HCEC 1CT (cell line): ENCODE measurements at places on chromosomes 3 and 15.

DNA sequence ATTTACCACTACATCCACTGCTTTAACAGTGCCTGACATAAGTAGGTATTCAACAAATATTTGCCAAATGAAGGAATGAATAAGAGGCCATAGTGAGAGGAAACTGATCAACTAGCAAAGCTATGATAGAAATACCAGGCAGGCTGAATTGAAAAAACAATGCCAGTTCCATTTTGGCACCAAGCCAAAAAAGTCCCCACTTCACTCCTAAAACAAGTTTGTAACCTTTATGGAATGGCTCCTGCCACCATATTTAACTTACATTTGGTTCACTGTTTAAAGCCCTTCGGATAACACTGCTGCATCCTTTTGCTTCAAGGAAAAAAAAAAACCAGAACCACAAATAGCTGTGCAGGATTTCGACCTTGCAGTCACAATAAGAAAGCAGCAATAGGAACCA lies 166.1 kb downstream of the FRMD5 start:
- no peak for DNase-seq

GRCh38 chr3:134483195-134483900 lies 2.4 kb downstream of the ANAPC13 start:
- peak; percentile 91 for DNase-seq

DNA sequence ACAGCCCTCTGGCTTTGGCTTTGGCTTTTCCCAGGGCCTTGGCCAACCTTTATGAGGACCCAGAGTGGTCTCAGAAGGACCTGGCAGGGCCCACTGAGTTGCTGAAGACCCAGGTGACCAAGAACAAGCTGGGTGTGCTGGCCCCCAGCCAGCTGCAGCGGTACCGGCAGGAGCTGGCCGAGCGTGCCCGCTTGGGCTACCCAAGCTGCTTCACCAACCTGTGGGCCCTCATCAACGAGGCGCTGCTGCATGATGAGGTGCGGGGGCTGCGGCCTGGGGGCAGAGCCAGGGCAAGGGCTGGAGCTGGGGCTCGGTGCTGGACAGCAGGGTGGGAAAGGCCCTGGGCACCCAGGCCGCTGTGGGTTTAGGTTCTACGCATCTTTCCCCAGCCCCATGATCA lies 6.2 kb downstream of the PLA2G4B start:
- no peak for DNase-seq

GRCh38 chr3:144770915-144771351 lies 799.3 kb downstream of the DIPK2A start:
- DNase-seq = peak; percentile 54

GRCh38 chr3:192636517-192637444 lies 90.6 kb downstream of the FGF12 start:
- no peak for DNase-seq

- DNase-seq = no peak
These were observed 35.2 kb downstream of the ZNF710 start for GRCh38 chr15:90036343-90036742.

- peak; percentile 81 for DNase-seq
These were observed 452.8 kb downstream of the FOXP1 start for GRCh38 chr3:71130471-71131374.

DNA sequence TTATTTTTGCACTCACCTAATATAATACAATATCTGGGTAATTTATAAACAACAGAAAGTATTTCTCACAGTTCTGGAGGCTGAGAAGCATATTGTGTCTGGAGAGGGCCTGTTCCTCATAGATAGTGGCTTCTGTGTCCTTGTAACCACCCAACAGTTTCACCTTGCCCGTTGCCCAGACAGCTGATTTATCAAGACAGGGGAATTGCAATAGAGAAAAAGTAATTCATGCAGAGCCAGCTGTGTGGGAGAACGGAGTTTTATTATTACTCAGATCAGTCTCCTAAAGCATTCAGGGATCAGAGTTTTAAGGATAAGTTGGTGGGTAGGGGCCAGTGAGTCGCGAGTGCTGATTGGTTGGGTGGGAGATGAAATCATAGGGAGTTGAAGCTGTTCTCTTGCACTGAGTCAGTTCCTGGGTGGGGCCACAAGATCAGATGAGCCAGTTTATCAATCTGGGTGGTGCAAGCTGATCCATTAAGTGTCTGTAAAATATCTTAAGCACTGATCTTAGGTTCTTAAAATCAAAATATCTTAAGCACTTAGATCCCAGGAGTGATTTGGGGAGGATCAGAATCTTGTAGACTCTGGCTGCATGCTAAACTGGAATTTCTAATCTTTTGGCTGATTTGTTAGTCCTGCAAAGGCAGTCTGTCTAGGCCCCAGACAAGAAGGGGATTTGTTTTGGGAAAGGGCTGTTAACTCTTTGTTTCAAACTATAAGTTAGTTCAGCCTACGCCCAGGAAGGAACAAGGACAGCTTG lies 33.9 kb upstream of the C15orf39 start:
- DNase-seq = peak; percentile 69

DNA sequence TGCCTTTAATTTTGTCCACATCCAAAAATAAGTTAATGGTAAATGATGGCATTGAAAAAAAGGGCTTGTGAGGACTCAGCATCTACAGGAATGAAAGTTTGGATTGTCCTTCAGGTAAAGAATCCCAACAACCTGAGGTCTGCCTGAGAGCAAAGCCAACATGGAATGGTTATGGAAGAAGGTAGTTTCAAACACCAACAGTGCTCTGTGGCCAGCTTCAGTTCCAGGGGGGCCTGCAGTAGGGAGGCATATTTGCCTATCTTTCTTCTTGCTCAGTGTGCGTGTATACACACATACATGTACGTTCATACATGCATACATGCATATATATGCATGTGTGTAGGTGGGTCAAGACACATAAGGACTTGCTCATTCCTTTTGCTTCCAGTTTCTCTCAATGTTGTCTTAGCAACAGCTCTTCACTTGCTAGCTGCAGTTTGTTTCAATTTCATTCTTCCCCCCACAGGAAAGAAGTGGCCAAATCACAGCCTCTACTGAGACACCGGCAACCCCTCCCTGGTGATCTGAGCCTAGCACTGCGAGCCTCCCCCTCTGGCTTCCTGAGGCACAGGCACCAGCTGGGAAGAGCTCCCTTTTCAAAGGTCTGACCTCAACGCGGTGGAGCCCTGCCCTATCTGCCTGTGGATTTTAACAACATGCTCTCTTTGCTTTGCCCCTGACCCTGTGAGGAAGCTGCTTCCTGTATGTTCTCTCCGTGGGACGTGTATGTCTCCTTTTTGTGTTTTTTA lies 146.2 kb downstream of the KLF13 start:
- DNase-seq = peak; percentile 29

DNA sequence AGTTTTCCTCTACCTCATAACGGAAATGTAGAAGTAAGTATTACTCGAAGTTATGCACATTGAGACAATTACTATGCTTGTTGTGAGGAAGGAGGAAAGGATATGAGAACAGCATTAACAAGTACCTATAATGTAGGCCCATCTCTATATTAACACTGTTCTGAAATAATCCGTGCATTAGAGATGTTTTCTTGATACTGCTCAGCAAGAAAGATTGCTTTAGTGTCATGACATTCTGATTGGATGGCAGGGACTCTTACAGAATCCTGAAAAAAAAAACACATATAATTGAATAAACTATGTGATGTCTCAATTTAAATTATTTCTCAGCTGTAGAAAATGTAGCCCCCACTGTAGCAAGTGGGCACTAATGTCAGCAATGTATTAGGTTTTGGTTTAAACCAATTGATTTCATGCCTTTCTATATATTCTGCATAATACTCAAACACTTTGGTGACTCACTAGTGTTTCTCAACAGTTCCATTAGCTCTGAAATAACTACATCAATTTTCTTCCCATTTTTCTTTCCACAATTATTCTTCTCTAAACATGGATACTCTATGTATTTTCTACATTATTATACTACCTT lies 598.3 kb upstream of the BCHE start:
- no peak for DNase-seq

DNA sequence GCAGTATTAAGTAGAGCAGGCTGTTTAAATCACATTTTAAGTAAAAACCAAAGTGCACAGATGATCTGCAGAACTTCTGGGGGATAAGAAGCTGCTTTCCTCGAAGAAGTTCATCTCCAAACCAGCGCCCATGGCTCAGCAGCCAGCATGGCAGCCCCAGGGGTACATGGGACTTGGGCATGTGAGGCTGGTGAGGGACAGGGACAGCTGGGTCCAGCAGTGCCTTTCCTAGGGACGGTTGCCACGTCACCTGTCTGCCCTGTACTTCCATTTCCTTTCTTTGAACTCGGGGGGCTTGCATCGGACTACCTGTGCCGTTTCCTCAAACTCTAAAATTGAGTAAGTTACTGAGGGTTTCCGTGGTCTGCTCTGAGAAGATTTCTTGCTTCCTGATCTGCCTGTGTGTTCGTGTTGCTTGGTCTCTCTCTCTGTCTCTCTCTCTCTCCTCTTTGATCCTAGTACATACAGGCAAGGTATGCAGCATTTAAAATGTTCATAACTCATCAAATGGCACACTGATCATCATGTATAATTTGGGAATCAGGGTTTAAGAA lies 67.6 kb downstream of the IGF1R start:
- no peak for DNase-seq

GRCh38 chr3:104526901-104527401 lies 839.8 kb upstream of the ALCAM start:
- DNase-seq = no peak

DNA sequence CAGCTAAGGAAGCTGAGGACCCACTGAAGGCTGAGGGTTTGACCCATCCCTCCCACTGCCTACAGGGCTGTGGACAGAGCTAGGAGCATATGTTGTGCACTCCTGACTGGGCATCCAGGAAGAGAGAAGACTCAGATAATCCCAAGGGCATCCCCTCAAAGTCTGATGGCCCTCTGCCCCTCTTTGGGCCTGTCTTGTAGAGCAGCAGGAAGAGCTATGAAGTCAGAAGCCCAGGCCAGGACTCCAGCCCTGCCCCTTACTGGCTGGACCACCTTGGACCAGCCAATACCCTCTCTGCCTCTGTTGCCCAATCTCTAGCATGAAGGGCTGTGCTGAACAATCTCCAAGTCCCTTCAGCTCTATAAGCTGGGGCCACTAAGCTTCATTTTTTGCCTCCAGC lies 210.8 kb downstream of the RPLP1 start:
- no peak for DNase-seq

DNA sequence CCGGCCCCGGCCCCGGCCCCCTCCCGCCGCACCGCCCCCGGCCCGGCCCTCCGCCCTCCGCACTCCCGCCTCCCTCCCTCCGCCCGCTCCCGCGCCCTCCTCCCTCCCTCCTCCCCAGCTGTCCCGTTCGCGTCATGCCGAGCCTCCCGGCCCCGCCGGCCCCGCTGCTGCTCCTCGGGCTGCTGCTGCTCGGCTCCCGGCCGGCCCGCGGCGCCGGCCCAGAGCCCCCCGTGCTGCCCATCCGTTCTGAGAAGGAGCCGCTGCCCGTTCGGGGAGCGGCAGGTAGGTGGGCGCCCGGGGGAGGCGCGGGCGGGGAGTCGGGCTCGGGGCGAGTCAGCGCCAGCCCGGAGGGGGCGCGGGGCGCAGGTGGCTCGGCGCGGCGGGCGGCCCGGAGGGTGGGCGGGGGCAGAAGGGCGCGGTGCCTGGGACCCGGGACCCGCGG lies 352 bp downstream of the CHRD start:
- peak; percentile 9 for DNase-seq

- no peak for DNase-seq
These were observed 40.7 kb upstream of the POLG start for GRCh38 chr15:89375093-89376005.

- DNase-seq = no peak
These were observed 553 bp upstream of the SEC22A start for GRCh38 chr3:123201223-123201556.

DNA sequence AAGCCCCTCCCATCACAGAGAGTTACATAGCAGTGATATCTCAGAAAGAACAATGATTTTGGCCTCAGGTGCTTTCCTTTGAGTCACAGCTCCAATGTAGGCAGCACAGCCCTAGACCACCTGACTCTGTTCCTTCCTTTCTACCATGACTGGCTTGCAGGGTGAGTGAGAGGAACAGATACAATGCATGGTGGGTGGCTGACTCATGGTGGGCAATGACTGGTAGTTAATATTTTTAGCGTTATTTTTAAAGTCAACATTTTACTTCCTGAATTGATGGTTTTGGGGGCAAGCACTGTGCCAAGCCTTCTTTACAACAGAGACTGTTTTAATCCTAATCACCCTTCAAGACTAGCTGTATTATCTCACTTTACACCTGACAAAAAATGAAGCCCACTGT lies 32.8 kb upstream of the ST3GAL6 start:
- DNase-seq = no peak

- DNase-seq = peak; percentile 52
These were observed 93.9 kb downstream of the RBPMS2 start for GRCh38 chr15:64681424-64682024.

GRCh38 chr15:101062471-101063171 lies 143.5 kb downstream of the LRRK1 start:
- DNase-seq = no peak

DNA sequence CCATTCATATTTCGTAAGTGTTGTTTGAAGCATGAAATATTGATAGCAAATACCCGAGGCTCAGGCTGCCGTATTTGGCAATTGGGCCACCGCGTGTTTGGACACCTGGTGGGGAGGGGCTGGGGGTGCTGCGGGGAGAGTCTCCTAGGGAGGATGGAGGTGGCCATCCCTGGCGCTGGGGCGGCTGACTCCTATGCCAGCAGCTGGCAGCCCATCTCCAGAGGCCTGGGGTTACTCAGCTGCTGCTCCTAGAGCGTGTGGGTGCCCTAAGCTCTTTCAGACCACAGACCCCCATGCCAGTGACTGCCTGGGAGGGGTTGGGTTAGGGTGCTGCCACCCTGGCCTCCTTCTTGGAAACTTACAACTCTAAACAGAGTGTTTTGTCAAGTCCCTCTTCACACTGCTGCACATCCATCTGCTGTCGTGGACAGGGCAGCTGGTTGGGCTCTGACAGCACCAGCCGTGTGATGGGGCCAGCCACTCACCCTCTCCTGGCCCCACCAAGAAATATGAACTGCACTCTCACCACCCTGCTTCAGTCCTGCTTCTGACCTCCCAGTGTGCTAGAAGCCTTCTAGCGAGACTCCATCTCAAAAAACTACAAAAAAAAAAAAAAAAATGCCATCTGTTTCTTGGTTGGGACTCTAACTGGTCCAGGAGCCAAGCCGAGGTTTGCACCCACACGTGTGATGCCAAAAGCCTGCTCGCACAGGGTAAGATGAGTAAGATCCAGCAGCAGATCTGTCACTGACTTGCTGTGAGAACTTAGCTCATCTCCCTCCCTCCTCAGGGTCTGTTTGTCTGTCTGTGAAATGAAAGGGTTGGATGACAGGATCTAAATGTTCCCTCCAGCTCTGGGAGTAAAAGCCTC lies 156.2 kb downstream of the MEGF11 start:
- DNase-seq = no peak

DNA sequence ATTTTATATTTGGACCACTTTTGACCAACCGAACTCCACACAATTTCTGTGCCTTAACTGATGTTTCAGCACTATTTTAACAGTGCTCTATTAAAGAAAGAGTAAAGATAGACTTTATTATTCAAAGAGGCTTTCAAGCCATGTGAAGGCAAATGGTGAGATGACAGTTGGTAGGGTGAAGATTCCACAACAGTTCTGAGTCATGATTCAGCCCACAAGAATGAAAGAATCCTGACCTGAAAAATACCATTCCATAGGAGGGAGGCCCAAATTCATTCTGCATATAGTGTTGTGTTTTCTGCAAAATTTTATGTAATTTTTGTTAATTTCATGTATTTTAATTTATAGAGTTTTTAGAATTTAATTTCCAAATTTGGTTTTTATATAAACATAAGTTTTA lies 135.6 kb upstream of the STAC start:
- no peak for DNase-seq

GRCh38 chr3:147030274-147030673 lies 376.1 kb downstream of the ZIC4 start:
- DNase-seq = no peak

- no peak for DNase-seq
These were observed 19.2 kb downstream of the FYCO1 start for GRCh38 chr3:45976191-45977091.
